ENCODE measurements at places on chromosomes 2 and 18. TPM values are rescaled to one million over a fixed set of nuclear protein-coding genes. Genes with fewer than 3 reads are reported as not detected.

TUBA3E gene
- total RNA-seq, result not detected

UGT1A4 gene
- total RNA-seq, result not detected

BOLL gene
- total RNA-seq, result not detected

MC4R gene
- not detected for total RNA-seq

CYTIP gene
- not detected for total RNA-seq
